ENCODE measurements at places on chromosomes 1 and 21.

- DNase-seq = no peak
Observed at GRCh38 chr21:16837321-16837720, 675.5 kb upstream of the CXADR start.

DNA sequence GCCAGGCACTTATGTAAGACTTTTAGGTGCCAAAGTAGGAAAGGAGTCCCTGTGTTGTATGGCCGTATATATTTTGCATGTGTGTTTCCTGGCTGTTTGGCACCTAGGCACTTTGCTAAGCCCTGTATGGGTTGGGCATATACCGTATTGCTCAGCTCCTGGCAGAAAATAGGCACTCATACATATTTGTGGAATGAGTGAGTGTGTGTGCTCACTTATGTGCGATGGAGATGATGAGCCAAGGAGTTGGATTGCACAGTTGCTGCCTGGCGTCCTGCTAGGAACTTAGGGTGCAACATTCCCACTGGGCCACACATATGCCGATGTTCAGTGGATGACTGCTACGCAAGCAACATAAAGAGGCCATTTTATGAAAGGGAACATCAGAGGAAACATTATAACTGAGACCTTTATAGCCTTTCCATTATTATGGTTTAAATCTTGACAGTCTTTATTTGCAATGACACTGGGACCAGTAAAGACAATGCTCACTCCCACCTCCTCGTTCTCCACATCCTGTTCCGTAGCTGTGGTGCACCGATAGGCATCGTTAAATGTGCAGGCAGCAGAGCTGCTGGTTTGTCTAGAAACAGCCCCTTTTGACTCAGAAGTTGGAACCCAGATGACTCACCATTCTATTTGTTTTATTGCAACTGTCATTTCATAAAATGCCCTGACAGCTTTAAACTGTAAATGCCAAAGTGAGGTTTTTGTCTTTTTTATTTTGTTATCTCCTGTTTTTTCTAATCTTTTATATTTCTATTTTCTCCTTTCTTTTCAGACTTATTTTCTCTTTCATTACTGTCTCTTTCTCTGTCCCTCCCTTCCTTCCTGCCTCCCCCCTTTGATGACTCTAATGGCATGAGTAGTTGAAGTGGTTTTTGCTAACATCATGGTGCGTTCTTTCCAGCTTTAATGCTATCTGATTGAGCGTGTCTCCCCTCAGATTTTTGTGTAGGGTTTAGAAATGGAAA lies 36.1 kb downstream of the PEX14 start:
- DNase-seq = peak; percentile 79

DNA sequence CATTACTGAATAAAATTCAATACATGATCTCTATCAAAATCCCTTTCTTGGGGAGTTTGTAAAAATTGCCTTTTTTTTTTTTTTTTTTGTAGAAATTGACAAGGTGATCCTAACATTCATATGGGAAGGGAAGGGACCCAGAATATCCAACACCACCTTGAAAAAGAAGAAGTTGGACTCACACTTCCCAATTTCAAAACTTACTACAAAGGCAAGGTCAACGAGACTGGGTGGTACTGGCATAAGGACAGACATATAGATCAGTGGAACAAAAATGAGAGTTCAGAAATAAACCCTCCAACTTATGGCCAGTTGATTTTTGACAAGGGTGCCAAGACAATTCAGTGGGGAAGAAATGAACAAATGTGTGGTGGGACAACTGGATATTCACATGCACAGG lies 31.4 kb upstream of the CLSTN1 start:
- DNase-seq = no peak

DNA sequence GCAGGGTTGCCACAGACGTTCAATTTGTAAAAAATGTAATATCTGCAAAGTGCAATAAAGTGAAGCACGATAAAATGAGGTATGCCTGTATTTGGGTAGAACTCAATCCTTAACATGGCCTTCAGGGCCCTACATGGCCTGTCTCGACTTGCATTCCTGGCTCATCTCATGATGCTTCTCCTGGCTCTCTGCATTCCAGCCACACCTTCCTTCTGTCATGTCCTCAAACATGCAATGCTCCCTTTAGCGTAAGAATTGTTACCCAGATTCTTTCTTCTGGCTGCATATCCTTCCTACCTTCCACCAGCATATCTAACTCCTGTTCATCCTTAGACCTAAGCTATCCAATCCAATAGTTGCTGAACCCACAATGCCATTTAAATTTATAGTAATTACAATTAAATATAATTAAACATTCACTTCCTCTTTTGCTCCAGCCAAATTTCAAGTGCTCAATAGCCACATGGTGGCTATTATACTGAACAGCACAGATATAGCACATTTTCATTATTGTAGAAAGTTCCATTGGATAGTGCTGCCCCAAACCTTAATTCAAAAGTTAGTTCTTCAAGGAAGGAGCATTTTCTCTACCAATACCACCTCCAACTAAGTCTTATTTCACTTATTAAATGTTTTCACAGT lies 32.6 kb downstream of the FGGY start:
- no peak for DNase-seq

- no peak for DNase-seq
Observed at GRCh38 chr21:27045281-27045985, 78.5 kb upstream of the ADAMTS5 start.

DNA sequence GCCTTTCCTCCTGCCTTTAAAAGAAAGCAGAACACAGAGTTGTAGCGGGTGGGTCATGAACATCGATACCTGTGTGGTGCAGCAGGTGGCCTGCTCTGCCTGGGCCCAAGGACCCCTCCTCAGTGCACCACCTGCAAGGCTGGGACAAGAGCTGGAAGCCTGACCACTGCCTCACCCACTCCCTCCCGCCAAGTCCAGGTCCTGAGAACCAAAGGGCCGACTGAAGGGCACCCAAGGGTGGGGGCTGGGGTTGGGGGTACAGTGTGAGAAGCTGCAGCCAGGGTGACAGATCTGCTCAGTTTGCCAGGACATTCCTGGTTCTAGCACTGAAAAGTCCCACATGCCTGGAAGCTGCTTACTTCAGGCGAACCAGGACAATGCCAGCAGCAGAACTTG lies 36.1 kb downstream of the NTPCR start:
- DNase-seq = no peak

DNA sequence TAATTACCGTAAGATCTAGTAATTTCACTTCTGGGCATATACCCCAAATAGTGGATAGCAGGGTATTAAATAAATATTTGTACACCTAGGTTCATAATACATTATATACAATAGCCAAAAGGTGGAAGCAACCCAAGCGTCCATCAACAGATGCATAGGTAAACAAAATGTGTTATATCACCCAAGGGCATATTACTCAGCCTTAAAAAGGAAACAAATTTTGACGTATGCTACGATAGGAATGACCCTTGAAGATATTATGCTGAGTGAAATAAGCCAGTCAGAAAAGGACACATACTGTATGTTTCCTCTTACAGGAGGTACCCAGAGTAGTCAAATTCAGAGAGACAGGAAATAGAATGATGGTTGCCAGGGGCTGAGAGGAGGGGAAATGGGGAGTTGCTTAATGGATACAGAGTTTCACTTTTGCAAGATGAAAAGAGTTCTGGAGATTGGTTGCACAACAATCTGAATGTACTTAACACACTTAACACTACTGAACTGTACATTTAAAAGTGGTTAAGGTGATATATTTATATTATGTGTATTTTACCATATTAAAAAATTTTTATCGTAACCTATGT lies 36.6 kb upstream of the KCTD3 start:
- peak; percentile 64 for DNase-seq

DNA sequence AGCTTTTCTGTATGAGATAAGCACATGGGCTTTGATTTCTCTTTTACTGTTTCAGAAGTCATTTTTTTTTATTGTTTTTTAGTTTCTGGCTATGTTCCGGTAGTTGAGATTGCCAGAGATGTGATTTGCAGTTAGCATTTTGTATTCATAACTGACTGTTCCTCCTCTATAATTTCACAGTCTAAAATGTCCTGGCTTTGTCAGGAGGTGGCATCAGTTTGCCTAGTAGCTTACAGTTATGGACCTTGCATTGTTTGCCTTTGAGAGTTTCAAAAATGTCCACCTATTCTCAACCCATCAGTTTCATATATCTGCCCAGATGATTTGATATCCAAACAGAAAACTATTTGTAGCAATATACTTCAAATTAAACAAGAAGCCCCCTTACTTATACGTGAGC lies 39.5 kb upstream of the ST6GALNAC3 start:
- no peak for DNase-seq

GRCh38 chr1:211699059-211699458 lies 23.6 kb upstream of the NEK2 start:
- DNase-seq = no peak

DNA sequence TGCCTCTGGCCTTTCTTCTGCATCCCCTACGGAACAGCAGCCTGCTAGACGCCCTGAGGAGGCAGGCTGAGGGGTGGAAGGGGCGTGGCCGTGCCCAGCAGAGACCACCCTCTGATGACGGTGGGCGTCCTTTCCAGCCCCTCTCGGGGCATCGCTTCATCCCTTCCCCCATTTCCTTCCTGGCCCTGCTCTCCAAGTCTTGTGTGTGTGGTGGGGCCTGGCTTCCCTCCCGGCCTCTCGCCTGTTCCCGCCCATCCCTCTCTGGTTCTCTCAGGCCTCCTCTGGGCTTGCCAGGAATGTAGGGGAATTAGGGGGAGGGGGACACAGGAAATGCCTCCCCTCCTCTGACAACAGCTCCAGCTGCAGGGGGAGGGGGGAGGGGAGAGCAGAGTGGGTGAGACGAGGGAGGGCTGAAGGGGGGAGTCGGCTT lies 51.1 kb downstream of the SKI start:
- no peak for DNase-seq

DNA sequence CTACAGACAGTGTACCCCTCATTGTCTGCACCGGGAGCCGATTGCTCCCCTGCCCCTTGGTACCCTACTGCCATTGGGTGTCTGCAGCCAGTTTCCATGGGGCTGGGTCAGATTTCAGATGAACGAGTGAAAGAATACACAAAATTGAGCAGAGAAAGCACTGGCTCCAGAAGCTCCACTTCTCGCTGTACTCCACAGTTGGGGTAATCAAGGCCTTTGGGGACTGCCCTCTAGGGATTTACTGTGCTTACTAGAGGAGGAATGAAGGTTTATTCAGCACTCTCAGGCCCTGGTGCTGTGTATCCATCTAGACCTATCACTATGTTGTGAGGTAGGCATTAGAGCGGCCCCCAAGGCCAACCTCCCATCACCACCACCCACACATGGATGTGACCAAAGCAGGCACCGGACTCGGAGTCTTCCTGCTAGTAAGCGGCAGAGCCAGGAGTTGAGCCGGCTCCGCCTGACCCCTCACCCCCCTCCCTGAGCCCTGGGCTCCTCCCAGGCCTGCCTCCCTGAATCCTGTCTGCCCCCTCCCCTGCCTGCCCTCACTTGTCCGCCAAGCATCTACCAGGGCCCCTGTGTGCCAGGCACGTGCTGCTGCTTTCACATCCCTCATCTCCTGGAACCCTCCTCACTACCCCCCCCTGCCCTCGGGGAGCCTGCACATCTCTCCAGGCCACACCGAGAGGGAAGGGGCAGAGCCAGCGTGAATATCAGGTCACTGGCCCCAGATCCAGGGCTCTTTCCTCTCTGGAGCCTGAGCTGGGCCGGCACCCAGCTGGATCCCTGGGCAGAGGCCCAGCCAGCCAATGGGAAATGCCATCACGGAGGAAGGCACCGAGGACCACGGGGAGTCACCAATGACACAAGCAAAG lies 23.3 kb downstream of the KCNN3 start:
- no peak for DNase-seq

- DNase-seq = no peak
Observed at GRCh38 chr1:65872301-65872700, 79.6 kb downstream of the PDE4B start.

GRCh38 chr1:44089371-44090048 lies 29.1 kb upstream of the KLF17 start:
- DNase-seq = no peak

DNA sequence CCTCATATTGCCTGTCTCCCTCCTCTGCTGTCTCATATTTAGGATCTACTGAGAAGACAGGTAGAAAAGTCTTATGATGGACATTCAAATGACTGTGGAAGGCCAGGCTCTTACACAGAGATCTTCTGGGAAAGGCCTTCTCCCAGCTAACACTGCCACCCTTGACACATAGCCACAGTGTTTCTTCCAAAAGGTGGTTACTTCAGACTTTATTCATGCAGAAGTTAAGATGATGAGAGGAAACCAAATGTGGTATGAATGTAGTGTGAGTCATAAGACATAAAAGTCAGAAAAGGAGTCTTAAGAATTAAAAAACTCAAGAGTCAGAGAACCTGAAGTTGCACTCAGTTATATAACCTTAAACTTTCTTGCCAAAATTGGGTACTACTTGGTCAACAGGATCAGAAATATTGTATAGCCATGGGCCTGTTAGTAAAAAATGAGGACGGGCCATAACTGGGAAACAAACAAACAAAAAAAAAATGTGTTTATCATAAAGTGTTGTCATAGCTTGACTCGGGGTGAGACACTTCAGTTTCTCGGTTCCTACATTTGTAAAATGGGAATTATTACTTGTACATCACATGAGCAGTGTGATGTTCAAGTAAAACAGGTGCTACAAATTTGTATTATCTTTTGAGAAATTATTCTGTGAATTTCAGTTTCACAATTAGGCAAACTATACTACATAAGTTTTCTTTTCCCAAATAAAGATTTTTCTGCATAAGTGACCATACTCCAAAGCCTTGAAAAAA lies 1.2 kb upstream of the DENND1B start:
- DNase-seq = no peak

DNA sequence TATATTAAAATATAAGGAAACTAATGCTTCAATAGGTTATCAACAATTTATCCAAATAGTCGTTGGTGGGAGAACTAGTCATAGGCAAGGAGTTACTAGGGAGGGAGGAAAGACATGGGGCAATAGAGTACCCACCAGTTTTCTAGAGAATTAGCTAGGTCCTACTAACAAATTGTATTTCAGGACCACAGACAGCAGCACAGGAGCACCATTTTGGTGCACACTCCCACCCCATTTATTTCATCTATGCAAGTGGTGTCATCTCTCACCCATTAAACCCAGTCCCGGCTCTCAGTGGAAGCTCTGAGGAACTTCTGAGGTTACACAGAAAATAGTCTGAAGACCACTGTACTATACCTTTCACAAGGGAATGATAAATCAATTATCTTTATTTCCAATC lies 89.0 kb upstream of the BCAR3 start:
- no peak for DNase-seq

DNA sequence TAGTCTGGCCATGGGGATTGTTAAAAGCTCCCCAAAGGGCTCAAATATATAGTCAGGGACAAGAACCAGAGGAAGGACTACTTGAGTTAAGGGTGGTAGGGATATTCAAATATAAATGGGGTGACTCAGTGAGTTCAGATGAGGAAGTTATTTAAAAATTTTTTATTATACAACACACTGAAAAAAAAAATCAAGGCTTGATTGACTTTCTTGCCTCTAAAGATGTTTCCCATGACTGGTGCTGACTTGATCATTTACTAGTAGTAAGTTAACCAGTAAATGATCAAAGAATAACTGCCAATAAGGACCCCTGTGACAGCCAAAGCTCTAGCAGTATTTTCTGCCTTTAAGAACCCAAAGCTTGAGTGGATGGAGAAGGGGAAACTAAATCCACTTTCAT lies 357.6 kb upstream of the NR5A2 start:
- DNase-seq = no peak

DNA sequence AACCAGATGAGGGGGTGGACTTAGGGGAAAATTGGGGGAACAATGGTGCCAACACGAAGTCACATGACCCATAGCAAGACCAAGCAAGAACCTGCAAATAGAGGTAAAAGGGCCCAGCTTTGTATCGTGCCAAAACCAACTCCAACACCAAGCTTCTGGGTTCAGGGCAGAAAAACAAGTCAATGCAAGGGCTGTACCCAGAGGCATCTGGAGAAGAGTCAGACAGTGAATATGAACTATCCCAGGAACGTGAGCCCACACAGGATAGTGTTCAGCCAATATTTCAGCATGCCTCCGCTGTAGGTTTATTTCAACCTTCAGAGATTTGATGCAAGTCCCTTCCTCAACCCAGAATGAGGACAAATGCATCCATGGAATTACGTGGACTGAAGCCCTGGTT lies 15.0 kb upstream of the ZMYM6 start:
- no peak for DNase-seq

Data from SIG-M5 (cell line).